ENCODE measurements at places on chromosomes 2 and 18.

DNA sequence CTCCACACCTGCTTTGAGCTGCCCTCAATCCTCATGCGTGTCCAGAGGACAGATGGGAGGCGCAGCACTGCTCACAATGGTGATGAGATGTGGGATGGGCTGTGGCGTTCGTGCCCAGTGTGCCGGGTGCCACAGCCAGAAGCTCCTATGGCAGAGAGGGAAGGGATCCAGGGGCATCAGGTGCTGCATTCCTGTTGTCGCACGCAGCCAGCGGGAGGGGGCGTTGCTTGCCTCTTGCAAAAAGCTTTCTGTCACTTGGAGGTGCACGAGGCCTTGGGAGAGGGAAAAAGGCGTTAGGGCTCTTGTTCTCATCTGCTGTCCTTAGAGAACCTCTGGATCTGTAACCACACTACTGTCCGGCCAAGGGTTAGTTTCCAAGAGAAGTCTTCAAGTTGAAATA is 29.2 kb upstream of the ALLC start:
- no peak for DNase-seq

DNA sequence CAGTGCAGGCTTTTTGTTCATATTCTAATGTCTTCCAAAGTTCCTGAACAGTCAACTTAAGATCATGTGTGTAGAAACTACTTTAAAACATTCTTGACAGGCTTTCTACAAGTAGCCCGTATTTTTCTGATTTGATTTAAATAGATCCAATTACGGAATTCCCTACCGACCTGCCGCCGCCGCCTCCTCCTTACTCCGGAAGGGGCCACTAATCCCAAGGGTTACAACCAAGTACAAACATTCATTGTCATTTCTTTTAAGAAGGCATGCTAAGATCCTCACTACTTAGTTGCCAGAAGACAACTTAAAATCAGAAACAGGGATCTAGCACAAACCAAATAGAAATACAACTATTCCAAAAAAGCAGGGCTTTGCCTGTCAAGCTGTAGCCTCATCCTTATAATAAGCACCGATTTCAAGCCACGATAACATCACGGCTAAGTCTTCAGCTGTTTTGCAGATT is 784 bp downstream of the WDR33 start:
- no peak for DNase-seq

DNA sequence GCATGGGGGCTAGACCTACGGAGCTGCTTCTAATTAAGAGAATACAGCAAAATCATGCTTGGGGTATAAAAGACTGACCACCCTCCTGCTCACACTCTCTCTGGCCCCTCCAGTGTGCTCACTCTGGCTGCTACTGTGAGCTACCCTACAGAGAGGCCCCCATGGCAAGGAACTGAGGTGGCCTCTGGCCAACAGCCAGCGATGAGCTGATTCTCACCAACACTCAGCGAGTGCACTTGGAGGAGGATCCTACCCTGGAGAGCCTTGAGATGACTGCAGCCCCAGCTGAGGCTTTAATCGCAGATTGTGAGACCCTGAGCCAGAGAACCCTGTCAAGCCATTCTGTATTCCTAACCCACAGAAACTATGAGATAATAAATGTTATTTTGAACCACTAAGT is 88.2 kb downstream of the GFPT1 start:
- DNase-seq: no peak

DNA sequence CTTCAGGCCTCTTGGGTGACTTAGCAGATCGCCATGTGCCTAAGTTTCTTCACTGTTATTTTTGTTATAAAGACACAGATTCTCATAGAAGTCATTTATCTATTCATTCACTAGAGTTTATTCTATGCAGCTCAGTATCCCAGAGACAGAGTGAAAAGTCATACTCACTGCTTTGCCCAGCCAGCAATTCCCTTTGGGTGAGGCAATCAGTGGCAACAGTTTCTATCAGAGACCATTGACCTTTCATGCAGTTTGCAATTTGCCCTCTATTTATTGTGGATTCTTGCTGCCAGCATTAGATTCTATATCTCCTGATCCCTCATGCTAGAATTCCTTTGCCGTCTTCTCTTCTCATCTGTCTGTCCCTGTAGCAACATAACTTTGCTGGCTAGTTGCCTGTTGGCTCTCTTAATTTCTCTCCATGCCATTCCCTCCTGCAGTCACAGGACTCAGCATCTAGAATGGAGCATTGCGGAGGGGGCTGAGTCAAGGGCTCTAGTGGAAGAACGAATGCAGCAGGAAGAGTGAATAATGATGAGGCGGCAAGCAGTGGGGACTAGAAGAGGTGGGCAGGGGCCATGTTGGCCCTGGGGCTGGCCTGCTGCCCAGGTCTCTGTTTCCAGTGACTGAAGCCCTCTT is 12.2 kb downstream of the SLC9A4 start:
- no peak for DNase-seq

GRCh38 chr2:120933693-120934573 is 198.3 kb downstream of the GLI2 start:
- DNase-seq: no peak

DNA sequence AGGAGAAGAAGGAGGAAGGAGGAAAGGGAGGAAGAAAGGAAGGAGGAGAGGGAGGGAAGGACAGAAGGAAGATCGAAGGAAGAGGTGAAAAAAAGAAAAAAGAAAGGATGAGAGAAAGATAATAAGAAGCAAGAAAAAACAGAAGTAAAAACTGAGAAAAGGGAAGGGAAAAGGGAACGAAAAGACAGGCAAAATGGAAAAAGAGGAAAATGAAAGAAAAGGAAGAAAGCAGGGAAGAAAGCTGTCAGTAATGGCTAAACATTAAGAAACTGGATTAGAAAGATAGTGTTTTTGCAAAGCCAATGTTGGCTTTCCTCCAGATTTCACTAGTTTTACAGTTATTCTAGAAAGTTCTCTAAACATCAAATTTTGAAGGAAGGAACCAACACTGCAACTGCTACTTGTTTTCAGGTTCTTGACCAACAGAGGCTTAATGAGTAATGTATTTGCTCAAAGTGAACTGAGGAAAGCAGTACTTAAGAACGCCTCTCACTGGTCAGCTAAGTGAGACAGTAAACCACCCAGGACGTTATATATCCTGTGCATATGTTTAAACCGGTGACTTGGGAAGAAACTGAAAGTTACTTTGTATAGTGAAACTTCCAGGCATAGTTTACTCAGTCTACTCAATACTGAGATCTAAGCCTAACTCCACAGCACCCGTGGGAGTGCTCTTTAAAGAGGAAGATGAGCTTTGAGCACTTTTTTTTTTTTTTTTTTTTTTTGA is 286.2 kb upstream of the TRIB2 start:
- no peak for DNase-seq

- no peak for DNase-seq
Observed at GRCh38 chr2:84965192-84965516, 5.8 kb upstream of the KCMF1 start.

DNA sequence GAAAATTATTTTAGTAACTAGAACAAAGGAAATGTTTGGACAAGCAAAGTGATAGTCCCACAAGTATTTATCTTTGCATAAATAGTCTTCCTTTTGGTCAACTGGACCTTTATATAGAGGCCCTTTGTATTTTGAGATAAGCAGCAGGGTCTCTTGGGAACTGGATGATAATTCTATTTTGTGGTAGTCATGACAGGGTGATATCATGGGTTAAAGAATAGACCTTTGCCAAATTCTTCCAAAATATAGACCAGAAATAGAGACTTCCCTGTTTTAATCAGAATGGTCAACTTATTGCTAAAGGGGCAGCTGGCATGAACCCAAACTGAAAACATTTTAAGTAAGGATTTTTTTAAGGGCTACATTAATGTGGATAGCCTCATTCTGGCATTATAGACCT is 10.5 kb downstream of the PLEK start:
- DNase-seq: peak; percentile 67

DNA sequence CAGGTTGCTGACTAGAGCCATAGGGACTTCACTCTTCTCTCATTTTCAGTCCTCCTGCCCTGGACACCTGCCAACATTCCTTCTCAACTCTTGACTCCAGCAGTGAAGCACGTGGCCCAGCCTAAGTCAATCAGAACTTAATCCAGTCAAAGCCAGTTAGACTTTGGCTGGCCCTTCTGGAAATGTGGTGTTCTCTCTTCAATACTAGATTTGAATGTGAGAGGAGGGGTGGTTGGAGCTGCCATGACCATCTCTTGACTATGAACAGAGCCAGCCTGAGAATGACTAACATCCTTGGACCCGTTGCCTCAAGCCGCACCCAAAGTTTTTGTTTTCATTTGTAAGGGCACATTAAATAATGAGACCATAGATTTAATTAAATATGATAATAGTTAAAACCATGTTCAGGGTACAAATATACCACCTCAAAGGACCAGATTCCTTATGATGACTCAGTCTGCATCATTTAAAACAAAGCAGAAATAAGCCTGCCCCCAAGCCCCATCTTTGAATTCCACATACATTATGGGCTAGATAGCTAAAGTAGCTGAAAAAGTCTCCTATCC is 49.7 kb upstream of the RASGRP3 start:
- DNase-seq: no peak

All from hematopoietic multipotent progenitor cell treated with erythropoietin and hydrocortisone succinate and interleukin-3 and kit ligand, for 8 days (in vitro differentiated cells).